Cardiac septum (tissue), 1 donor: ENCODE measurements at places on chromosomes 7 and 10. TPM values are rescaled to one million over a fixed set of nuclear protein-coding genes. Genes with fewer than 3 reads are reported as not detected.

DNA sequence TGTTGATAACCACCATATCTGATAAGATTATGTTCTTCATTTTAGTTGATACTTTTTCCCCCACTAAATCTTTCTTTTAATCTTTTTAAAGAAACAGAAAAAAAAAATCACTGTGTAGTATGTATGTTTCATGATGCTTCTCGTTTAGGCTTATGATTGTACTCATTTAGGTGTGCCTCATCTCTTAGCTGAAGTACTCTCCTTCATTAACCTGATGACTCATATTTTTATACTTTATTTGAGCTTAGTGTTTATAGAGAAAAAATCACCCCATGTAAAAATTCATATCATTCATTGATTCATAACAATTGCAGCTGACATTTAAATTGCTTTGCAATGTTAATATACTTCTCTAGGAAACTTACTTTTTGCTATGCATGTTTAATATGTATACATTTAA is 158.9 kb downstream of the MLLT10 start:
- no peak for DNase-seq

GRCh38 chr7:27172823-27173510 is 1.2 kb downstream of the HOXA10 start:
- DNase-seq: peak; percentile 44

DNA sequence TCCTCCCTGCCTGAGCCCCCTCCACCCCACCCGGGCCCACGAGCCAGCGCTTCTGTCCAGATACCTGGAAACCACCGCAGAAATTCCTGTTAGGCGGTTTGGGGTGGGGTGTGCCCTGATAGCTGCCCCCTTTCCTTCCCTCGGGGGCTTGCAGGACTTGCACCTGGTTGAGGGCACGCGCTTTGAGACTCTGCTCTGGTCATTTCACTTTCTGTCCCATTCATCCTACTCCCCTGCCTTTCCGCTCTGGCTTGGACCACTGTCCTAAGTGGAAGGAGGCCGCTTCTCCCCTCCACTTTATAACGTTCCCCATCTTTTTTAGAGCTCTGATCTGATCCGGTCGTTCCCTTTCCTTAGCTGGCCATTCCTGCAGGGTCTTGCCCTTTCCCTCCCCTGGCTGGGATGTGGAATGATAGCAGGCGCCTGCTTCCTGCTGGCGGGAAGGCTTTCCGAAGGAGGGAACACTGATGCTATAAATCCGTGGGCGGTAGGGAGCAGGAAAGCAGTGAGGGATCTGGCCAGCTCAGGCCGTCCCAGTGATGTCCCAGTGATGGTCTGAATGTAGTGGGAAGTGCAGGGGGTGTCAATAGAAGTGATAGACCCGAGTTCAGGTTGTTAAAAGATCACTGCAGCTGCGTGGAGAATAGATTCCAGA is 852 bp upstream of the PRKAR1B start:
- DNase-seq: peak; percentile 65

- no peak for DNase-seq
These were observed 12.3 kb upstream of the PDCD4 start for GRCh38 chr10:110859206-110859972.

Gene CHST12
- 13.8 TPM for total RNA-seq

Gene CTAGE4
- total RNA-seq: 0.24 TPM

DNA sequence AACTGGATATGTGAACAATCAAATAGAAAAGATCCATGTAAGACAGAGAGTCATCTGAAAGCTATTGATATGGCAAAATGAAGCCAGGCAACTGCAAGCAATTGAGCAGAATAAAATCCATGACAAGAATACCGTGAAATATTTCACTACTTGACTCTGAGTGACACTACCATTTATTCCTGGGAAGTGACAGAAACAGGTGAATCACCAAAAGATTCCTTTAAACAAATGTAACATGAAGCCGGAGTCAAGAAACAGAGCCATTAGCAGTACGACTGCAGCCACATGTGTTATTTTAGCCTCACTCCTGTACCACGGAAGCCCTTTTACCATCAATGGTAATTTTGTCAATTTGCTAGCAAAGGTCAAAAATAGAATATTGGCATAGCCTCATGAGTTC is 197.7 kb upstream of the POT1 start:
- no peak for DNase-seq

- DNase-seq: no peak
These were observed 87.1 kb upstream of the HDAC9 start for GRCh38 chr7:18408461-18408860.
